ENCODE measurements at places on chromosomes 12 and 14. TPM values are rescaled to one million over a fixed set of nuclear protein-coding genes. Genes with fewer than 3 reads are reported as not detected.

DNA sequence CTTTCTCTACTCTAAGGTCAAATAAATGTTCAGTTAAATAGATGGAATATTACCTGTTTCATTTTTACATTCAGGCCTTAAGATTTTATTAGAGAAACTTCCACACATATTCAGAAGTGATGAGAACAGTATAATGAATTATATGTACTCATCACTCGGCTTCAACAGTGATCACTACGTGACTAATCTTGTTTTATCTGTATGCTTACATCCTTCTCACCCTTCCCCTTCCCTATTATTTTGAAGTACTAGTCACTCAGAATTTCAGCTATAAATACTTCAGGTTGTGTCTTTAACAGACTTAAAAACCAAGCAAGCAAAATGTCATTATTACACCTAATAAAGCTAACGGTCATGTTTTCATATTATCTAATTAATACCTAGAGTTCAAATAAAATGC, 34.9 kb downstream of the ETV6 start:
- no peak for DNase-seq

GRCh38 chr12:75177997-75178396, 31.6 kb downstream of the KCNC2 start:
- DNase-seq = no peak

- DNase-seq = no peak
Observed at GRCh38 chr12:47400266-47400665, 305.6 kb downstream of the RPAP3 start.

- DNase-seq = no peak
Observed at GRCh38 chr14:95211721-95212504, 54.6 kb upstream of the DICER1 start.

- DNase-seq = no peak
Observed at GRCh38 chr12:50533971-50534370, 29.2 kb downstream of the DIP2B start.

Gene ACSM4
- not detected for polyA plus RNA-seq
